ENCODE measurements at places on chromosomes 3 and 15. TPM values are rescaled to one million over a fixed set of nuclear protein-coding genes. Genes with fewer than 3 reads are reported as not detected.

DNA sequence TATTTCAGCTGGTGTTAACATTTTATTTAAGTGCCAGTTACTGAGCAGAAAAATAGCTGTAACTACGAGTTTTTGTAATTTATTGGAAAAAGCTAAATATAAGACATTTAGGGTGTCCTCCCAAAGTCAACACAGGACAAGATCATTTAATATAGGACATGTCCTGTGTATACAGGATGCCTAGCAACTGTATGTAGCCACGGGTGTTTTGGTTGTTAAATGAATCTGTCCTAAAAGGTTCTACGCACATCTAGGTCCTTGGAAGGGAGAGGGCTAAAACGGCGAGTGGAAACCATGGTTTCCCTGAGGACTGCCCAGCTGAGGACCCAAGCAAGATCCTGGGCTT is 565 bp upstream of the ZNF621 start:
- H3K27me3 ChIP-seq = no peaks in the 10 kb centered on the region
- peak overlapping the region; percentile 92 for H3K4me3 ChIP-seq

DNA sequence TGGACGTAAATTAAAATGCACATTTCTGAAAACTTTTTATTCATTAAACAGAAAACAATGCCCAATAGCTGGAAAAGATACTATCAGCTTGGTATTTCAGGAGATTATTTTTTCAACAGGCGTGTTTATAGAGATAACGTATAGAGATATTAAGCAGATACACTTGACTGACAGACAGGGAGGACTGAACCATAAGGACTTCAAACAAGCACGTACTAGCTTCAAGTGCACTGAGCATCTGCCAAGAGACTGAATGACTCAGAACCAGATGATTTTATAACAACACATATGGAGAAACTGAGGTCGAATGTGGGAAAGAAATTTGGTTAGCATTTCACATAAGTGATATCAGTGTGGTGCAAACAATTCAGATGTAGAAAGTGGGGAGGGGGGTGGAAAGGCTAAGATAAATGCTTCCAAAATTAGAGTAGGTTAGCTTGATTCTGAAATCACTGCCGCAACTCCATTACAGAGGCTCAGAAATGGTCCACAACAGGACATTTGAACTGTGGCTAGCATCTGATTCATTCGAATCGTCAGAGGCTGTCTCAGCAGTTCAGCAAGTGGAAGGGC is 103.5 kb downstream of the SEMA6D start:
- no peaks in the 10 kb centered on the region for H3K36me3 ChIP-seq
- H3K4me3 ChIP-seq = no peak overlapping the region
- no peaks in the 10 kb centered on the region for H3K4me1 ChIP-seq

DNA sequence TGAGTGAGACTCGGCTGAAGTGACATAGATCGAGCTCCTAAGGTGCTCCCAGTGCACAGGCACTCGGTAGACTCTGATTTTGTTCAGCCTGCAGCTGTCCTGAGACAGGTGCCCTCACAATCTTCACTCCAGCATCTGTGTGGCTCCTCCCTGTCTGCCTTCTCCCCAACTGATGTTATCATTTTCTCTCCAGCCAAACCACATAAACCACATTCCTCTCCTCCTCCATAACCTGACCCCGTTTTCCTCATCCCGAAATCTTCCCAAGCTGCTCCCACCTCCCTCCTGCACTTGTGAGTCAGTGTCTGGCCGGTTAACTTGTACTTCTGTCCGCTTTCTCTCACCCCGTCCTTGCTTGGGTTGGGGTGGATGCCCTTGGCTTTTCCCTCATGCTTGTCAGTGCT is 93.3 kb upstream of the HACD2 start:
- no peak overlapping the region for H3K27ac ChIP-seq
- H3K27me3 ChIP-seq = peaks cover 8% of the 10 kb centered on the region
- DNase-seq = no peak
- H3K36me3 ChIP-seq = no peaks in the 10 kb centered on the region

GRCh38 chr15:67024998-67025368 is 40.4 kb upstream of the SMAD3 start:
- DNase-seq = no peak
- H3K36me3 ChIP-seq = no peaks in the 10 kb centered on the region
- H3K27me3 ChIP-seq = no peaks in the 10 kb centered on the region

- H3K4me1 ChIP-seq = no peaks in the 10 kb centered on the region
- no peak overlapping the region for H3K4me3 ChIP-seq
- peaks cover 13% of the 10 kb centered on the region for H3K36me3 ChIP-seq
- no peaks in the 10 kb centered on the region for H3K27me3 ChIP-seq
These were observed 181.7 kb downstream of the GBE1 start for GRCh38 chr3:81579744-81580143.

- no peak for DNase-seq
- no peak overlapping the region for H3K4me3 ChIP-seq
- H3K36me3 ChIP-seq = peaks cover 19% of the 10 kb centered on the region
These were observed 35.5 kb downstream of the RFX7 start for GRCh38 chr15:56208185-56208584.

- no peaks in the 10 kb centered on the region for H3K36me3 ChIP-seq
- no peak overlapping the region for H3K4me3 ChIP-seq
- H3K4me1 ChIP-seq = no peaks in the 10 kb centered on the region
- peak; percentile 1 for DNase-seq
These were observed 201.3 kb downstream of the XXYLT1 start for GRCh38 chr3:195069501-195070251.

DNA sequence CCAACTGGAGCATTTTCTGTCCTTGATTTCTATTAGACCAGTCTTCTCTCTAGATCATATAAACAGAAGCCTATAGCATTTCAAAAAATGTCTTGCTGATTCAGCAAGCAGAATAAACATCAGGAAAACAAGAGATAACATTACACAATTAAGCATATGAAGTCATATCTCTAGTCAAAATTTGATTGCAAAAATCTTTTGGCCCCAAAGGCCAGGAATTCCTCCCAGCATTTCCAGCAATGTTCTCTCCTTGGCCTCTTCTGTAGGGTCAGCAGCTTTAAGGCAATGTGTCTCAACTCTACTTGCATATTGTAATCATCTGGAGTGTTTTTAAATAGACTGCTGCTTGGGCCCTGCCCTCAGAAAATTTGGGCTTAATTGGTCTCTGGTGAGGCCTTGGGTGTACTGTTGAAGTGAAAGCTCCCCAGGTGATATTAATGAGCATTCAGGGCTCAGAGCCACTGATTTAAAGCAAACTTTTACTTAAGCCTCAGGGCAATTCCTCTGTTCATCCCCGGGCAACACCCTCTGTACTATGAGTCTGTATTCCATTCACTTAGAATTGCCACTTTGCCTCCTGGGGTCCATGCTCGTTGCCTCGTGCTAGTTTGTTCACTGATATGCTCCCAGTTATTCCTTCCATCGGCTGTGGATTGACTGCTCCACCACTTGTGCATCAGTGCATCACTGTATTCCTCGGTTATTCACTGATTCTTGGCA is 1072.6 kb downstream of the ROBO2 start:
- no peaks in the 10 kb centered on the region for H3K36me3 ChIP-seq
- no peak overlapping the region for H3K4me3 ChIP-seq
- no peaks in the 10 kb centered on the region for H3K27me3 ChIP-seq
- H3K4me1 ChIP-seq = no peaks in the 10 kb centered on the region
- no peak for DNase-seq

GRCh38 chr3:11784971-11785377 is 61.7 kb downstream of the TAMM41 start:
- peaks cover 42% of the 10 kb centered on the region for H3K36me3 ChIP-seq
- H3K27me3 ChIP-seq = no peaks in the 10 kb centered on the region
- H3K4me3 ChIP-seq = no peak overlapping the region
- H3K27ac ChIP-seq = peak overlapping the region; percentile 26
- H3K4me1 ChIP-seq = peaks cover 17% of the 10 kb centered on the region

DNA sequence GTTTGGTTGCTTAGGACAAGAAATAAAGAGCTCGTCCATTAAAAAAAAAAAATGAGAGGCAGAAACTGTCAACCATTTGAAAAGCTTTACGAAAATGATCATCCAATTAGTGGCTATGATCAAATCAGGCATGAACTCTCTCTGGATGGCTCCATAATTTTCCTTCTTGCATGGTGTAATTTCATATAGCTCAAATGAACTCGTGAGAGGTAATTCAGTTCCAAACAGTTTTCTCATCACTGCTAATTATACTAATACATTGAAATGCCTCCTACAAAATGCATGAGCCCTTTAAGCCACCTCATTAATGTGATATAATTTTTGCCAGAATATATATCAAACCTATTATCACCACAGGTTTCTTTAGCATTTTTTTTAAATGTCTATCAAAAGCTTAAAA is 239.5 kb upstream of the MEIS2 start:
- no peaks in the 10 kb centered on the region for H3K4me1 ChIP-seq
- no peak for DNase-seq
- no peak overlapping the region for H3K4me3 ChIP-seq
- no peak overlapping the region for H3K27ac ChIP-seq
- no peaks in the 10 kb centered on the region for H3K27me3 ChIP-seq

DNA sequence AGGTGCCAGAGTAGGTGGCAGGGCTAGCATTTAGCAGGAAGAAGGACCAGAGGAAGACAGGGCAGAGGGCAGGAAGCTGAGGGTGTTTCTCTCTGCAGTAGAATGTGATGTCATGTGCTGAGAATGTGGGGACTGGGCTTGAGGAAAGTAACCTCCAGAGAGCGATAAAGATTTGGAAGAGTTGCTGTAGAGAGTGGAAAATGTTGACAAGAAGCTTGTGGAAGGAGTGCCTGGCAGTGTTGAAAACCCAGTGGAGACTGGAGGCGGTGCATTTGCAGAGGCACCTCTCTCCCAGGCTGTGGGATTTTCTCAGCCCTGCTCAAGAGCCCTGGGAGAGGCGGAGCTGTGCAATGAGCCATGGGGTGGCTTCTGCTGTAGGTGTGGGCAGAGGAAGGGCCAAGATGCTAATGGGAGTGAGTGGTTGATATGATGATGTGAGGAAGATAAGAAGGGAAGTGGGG is 54.8 kb downstream of the MESD start:
- H3K4me3 ChIP-seq = no peak overlapping the region
- no peaks in the 10 kb centered on the region for H3K4me1 ChIP-seq
- no peaks in the 10 kb centered on the region for H3K27me3 ChIP-seq
- H3K36me3 ChIP-seq = peaks cover 1% of the 10 kb centered on the region
- no peak overlapping the region for H3K27ac ChIP-seq

DNA sequence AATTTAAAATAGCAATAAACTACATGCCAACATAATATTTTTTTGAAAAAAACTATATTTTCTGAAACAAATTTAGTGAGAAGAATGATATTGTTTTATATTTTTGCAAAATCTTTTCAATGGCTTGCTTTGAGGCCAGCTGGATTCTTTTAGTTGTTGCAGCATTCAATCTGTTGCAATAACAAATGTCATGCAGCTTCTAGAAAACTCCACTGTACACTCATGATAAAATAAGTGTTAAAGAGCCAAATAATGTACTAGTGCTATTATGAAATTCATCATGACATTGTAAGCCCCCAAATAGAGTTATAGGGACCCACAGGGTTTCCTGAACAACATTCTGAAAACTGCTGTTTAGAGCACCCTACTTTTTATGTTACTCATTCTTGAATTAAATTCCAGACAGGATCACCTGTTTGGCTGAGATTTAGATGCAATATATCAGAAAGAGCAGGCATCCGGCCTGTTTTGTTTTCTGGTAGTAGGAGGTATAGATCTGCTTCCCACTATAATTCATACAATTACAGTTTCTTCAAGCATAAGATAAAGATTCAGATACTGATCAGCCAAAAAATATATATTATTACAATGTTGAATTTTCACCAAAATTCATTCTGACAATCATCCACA is 703.0 kb upstream of the ZNF385D start:
- no peak overlapping the region for H3K4me3 ChIP-seq
- no peaks in the 10 kb centered on the region for H3K36me3 ChIP-seq
- no peaks in the 10 kb centered on the region for H3K4me1 ChIP-seq
- H3K27ac ChIP-seq = no peak overlapping the region

DNA sequence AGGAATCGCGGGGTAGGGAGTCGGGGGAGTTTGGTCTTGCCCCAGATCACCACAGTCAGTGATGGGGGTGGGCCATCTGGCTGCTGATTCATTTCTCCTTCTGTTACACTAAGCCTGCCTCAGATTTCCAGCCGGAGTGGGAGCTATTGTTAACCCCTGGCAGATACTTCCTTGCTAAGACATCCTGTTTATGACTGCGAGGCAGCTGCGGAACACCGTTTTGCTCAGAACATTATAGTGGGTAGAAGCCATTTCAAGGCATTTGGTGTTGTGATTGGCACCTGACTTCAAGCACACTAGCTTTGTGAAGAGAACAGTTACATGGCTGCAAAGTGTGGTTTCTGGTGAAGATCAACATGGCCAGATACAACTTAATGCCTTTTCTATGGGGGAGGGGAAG is 73.8 kb downstream of the FLNB start:
- H3K27ac ChIP-seq = peak overlapping the region; percentile 79
- peak; percentile 73 for DNase-seq
- H3K4me1 ChIP-seq = peaks cover 63% of the 10 kb centered on the region
- peak overlapping the region; percentile 23 for H3K4me3 ChIP-seq
- peaks cover 22% of the 10 kb centered on the region for H3K36me3 ChIP-seq

GRCh38 chr15:98596885-98597392 is 51.4 kb upstream of the IGF1R start:
- peaks cover 20% of the 10 kb centered on the region for H3K4me1 ChIP-seq
- H3K4me3 ChIP-seq = no peak overlapping the region
- H3K27me3 ChIP-seq = no peaks in the 10 kb centered on the region
- no peak for DNase-seq
- H3K36me3 ChIP-seq = no peaks in the 10 kb centered on the region

- no peak overlapping the region for H3K27ac ChIP-seq
- no peaks in the 10 kb centered on the region for H3K27me3 ChIP-seq
- no peak for DNase-seq
- no peaks in the 10 kb centered on the region for H3K36me3 ChIP-seq
- peaks cover 6% of the 10 kb centered on the region for H3K4me1 ChIP-seq
These were observed 52.5 kb downstream of the EOMES start for GRCh38 chr3:27669591-27669990.

- H3K4me3 ChIP-seq = no peak overlapping the region
- no peak for DNase-seq
- H3K27me3 ChIP-seq = peaks cover 2% of the 10 kb centered on the region
- no peak overlapping the region for H3K27ac ChIP-seq
- H3K4me1 ChIP-seq = no peaks in the 10 kb centered on the region
These were observed 275.8 kb downstream of the SQOR start for GRCh38 chr15:45910671-45911070.

DNA sequence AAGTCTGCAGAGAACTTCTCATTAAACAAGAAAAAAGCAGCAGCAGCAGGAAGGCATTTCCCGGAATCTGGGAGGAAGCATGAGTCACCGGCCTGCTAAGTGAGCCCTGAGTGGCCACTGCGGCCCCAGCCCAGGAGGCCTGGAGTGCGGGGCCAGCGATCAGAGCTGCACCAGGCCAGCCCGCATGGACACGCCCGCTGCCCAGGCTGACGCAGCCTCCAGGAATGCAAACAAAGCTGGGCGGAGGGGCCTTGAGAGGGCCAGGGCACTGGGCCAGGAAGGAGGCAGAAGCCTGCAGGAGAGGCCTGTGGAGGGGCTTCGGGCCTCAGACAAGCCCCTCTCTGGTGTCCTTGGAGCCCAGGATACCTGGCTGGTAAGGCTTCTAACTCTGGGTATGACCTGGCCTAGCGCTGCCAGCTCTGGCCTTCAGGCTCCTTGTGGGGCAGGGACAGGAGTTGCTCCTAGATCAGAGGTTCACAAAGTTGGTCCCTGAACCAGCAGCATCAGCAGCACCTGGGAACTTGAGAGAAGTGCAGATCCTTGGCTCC is 101.2 kb downstream of the SMAD6 start:
- H3K36me3 ChIP-seq = no peaks in the 10 kb centered on the region
- H3K4me1 ChIP-seq = no peaks in the 10 kb centered on the region
- DNase-seq = no peak

- DNase-seq = no peak
- H3K27me3 ChIP-seq = no peaks in the 10 kb centered on the region
- no peak overlapping the region for H3K4me3 ChIP-seq
- H3K4me1 ChIP-seq = no peaks in the 10 kb centered on the region
- H3K36me3 ChIP-seq = no peaks in the 10 kb centered on the region
These were observed 51.7 kb downstream of the EIF4E3 start for GRCh38 chr3:71673486-71673885.

The TNFAIP8L3 gene
- not detected for total RNA-seq

The EFCAB12 gene
- 0.37 TPM for total RNA-seq

The PLA2G4E gene
- not detected for total RNA-seq

The LRRC31 gene
- not detected for total RNA-seq

The ZBBX gene
- total RNA-seq = not detected
